A549 treated with RU486 at 1 μM for 4 hours (cell line): ENCODE measurements at places on chromosomes 16 and 17. TPM values are rescaled to one million over a fixed set of nuclear protein-coding genes. Genes with fewer than 3 reads are reported as not detected.

Gene ENPP7
- not detected in 5 replicates for total RNA-seq

Gene CRISPLD2
- 2.7 to 3.8 TPM (median 3.5 TPM) in 5 replicates for total RNA-seq

Gene FBXL16
- 1.7 to 3.4 TPM (median 2.9 TPM) in 5 replicates for total RNA-seq

Gene MMP15
- total RNA-seq, result 14.1 to 22.2 TPM (median 20.4 TPM) in 5 replicates

Gene FGF11
- 0.74 to 1.4 TPM (median 1.2 TPM) in 5 replicates for total RNA-seq

Gene CLEC16A
- total RNA-seq, result 6.9 to 8.6 TPM (median 7.6 TPM) in 5 replicates

Gene FSCN2
- total RNA-seq, result 0.96 to 1.6 TPM (median 1.1 TPM) in 5 replicates

Gene PRR35
- 0.06 to 0.18 TPM (median 0.13 TPM) in 5 replicates for total RNA-seq

Gene PIK3R5
- 0.25 TPM in 1 of 5 replicates, not detected in the others for total RNA-seq

Gene SP6
- total RNA-seq, result 2.5 to 3.1 TPM (median 3.0 TPM) in 5 replicates

Gene TPSD1
- total RNA-seq, result not detected in 5 replicates

Gene CCDC144A
- 0.26 to 1.6 TPM (median 1.5 TPM) in 5 replicates for total RNA-seq
